ENCODE measurements at places on chromosomes 16 and 17. TPM values are rescaled to one million over a fixed set of nuclear protein-coding genes. Genes with fewer than 3 reads are reported as not detected.
A peak's percentile ranks its signal among the peaks of the same experiment; 100 is the strongest.

Gene SEPTIN12
- 11.5 TPM for total RNA-seq

Gene CACNG1
- total RNA-seq: not detected

Gene PLEKHG4
- total RNA-seq: 9.5 TPM

Gene LGALS9B
- total RNA-seq: not detected

Gene HSD3B7
- total RNA-seq: 5.3 TPM

Gene CCR7
- total RNA-seq: 0.51 TPM

Gene KLHL10
- not detected for total RNA-seq

Gene SOX8
- total RNA-seq: 4.3 TPM

Gene GRIN2C
- 0.74 TPM for total RNA-seq

Gene DHX58
- 0.41 TPM for total RNA-seq

Gene MMP25
- 5.4 TPM for total RNA-seq

Gene IRX6
- 0.82 TPM for total RNA-seq

Gene CLEC19A
- not detected for total RNA-seq

- DNase-seq: no peak
Measured at GRCh38 chr17:51147650-51148049, 5.7 kb upstream of the NME1 start.

DNA sequence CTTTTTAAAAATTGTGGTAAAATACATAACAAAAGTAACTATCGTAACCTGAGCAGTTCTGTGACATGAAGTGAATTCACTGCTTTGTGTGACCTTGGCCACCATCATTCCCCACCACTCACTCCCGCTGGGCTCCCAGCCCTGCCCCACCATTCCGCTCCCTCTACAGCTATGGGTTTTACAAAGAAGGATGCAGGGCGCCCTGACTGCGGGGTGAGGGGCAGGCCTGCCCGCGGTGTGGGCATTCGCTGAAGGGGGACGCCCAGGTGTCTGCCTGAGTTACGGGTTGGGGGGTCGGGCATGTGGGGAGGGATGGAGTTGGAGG is at the start of gene CEMP1:
Gene CEMP1 (minus strand): TSS at position 38 of the 325 bp plus-strand sequence. CDS start 335 bp downstream, outside the sequence.
- no peak for DNase-seq

- no peak for DNase-seq
Measured at GRCh38 chr16:46748775-46749705, 896 bp upstream of the MYLK3 start.

DNA sequence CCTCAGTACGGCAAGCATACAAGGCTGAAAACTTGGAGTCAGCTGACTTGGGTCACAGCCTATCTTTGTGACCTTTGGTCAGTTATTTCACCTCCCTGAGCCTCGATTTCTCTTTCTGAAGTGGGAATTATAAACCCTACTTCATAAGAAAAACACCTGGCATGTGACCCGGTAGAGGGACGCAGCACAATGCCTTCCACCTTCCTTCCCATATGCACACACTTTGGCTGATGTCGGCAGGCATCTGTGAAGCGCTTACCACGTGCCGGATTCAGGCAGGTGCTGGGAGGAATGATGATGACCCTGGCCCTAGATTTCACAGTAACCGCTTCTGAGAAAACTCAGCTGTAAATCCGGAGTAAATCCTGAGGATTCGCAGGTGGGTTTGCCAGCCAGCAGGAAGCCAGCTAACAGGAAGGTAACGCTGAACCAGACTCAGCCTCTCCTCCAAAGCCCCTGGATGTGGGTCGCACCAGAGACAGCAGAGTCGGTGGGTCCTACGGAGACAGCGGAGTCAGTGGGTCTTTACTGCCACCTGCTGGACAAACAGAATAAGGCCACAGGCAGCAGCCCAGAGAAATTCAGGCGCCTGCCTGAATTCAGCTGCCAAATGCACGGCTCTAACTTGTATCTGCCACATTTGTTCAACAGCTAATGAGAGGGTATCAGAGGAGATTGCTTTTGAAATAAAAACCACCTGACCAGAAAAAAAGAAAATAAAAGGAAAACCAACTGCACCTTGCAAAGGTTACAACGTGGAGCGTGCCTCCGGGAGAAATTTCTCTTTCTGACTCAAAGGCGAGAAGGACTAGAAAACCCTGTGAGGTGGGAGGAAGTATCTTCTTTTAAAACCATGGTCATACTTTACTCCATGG is 16.6 kb downstream of the COPRS start:
- peak; percentile 83 for DNase-seq

DNA sequence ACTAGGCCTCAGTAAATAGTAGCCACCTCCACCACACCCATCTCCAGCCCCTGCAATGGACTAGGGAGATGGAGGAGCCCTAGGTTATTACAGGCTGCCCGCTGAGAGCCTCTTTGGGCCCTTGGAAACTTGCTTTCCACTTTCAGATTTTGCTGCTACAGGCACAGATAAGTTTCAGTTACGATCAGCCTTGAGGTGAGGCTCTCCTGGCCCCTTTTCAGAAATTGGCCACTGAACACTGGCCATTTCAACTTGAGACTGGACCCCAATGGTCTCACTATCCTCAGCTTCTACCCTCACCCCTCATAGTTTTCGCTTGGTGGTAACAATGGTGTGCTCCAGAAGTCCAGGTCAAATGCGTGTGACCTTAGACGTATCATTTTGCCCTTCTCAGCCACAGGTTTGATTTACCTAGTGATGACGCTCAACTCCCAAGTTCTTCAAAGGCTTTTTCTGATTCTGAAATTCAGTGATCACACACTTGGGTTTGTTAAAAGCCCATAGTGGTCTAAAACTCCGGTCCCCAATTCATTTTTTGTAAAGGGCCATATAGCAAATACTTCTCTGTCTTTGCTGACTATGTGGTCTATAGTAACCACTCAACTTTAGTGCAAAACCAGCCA is 1.0 kb downstream of the PMM2 start:
- no peak for DNase-seq

DNA sequence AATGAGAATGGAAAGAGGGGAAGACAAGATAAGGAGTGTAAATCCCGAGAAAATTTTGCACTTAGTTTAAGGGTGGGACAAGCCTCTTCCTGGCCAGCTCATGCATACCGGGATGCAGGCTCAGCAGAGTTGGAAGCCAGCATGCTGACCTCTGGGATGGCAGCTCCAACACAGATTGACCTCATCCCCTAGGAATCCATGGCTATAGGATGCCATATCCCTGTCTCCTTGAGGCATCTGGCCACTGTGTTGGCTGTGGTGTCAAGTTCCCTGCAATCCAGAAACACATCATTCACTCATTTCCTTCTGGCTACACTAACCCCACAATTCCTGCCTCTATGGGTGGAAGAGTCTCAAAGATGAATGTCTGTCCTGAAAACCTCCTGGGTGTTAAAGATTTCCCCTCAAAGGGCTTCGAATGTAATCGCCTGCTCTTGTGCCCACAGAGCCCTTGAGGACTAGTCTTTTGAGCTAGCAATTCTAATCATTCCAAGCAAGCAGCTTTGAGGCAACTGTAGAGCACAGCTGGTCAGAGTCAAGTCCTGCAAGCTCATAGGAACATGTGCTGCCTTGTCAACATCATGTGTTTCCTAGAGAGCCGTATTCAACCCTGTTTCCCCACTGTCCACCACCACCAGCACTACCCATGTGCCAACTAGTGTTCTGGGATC is 141.4 kb downstream of the PMP22 start:
- DNase-seq: no peak

DNA sequence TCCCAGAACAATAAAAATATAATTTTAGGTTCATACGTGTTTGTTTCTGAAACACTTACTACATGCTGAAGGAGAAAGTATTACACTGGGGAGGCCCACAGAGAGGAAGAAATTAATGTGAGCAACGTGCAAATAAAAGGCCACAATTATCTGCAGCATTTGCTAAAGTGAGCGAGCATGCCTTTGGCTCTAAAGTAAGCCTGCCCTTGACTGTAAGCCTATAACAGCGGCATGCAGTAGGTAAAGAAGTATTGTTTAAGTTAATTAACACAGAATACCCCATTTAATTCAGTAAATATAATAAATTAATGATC is 13.2 kb upstream of the COTL1 start:
- no peak for DNase-seq

- no peak for DNase-seq
Measured at GRCh38 chr17:3810019-3810418, 9.0 kb upstream of the ITGAE start.

DNA sequence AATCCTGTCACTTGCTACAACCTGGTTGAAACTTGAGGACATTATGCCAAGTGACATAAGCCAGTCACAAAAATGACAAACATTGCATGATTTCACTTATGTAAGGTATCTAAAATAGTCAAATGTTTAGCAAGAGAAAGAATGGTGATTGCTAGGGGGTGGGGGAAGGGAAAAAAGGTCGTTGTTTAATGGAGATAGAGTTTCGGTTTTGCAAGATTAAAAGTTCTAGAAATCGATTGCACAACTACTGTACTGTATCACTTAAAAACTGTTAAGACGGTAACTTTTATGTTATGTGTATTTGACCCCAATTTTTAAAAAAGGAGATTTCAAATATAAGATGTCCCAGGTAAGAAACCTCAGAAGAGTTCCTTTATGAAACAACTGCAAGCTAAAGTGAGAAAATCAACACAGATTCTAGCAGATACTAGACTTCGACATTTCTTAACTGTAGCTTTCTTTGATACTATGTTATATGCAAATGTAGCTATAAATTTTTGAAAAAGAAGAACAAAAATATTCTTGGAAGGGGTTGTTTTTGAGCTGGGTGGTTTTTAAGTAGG is 5.9 kb downstream of the MEOX1 start:
- no peak for DNase-seq

DNA sequence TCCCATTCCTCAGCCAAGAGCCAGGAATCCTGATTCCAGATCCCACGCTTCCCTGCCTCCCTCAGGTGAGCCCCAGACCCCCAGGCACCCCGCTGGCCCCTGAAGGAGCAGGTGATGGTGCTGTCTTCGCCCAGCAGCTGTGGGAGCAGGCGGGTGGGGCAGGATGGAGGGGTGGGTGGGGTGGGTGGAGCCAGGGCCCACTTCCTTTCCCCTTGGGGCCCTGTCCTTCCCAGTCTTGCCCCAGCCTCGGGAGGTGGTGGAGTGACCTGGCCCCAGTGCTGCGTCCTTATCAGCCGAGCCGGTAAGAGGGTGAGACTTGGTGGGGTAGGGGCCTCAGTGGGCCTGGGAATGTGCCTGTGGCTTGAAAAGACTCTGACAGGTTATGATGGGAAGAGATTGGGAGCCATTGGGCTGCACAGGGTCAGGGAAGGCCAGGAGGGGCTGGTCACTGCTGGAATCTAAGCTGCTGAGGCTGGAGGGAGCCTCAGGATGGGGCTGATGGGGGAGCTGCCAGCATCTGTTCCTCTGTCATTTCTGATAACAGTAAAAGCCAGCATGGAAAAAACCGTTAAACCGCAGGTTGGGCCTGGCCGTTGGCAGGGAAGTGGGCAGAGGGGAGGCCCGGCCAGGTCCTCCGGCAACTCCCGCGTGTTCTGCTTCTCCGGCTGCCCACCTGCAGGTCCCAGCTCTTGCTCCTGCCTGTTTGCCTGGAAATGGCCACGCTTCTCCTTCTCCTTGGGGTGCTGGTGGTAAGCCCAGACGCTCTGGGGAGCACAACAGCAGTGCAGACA is at the start of gene SPN:
Gene SPN (plus strand): TSS at position 232 of the 791 bp plus-strand sequence. CDS start 482 bp downstream, at position 714.
- DNase-seq: no peak

GRCh38 chr17:34719569-34719968 is 140.2 kb downstream of the TMEM132E start:
- no peak for DNase-seq

DNA sequence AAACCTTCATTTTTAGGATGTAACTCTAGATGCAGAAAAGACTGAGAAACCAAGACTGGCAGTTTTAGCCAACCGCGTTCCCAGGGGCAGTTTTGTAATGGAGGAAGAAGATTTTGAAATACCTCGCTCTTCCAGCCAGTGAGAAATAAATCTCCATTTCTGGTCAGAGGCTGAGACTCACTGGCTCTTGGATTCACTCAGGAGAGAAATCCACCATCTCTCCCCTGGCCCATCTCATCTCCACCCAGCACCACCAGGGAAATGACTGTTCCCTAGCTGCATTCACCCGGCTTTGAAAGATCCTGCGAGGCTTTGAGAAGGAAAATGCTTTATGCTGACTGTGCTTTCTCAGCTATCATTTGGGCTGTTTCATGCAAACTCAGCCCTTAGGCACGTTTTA is 185.2 kb downstream of the SOX9 start:
- no peak for DNase-seq

DNA sequence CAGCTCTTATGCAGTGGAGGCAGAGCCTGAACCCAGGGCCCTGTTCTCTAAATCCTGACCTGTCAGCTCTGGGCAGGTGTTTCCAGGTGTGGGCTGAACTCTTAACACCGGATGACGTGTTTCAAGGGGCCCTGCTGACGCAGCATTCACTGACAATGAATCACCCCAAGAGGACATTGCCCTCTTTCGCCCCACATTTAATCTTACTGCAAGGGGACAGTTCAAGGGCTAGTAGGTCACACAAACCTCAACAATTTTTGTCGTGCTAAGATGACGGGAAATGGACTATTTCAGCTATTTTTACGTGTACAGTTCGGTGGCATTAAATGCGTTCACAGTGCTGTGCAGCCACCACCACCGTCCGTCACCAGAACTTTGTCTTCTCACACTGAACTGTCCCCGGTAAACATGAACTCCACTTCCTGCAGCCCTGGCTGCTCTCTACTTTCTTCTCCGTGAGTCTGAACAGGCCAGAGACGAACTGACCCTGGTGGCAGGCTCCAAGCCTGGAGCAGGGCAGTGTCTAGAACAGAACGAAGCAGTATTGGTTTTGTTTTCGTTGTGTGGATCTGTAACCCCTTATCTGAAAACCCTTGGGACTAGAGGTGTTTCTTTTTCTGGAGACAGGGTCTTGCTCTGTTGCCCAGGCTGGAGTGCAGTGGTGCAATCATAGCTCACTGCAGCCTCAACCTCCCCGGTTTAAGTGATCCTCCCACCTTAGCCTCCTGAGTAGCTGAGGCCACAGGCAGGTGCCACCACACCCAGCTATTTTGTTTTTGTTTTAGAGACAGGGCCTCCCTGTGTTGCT is 88.4 kb upstream of the CIBAR2 start:
- DNase-seq: no peak

DNA sequence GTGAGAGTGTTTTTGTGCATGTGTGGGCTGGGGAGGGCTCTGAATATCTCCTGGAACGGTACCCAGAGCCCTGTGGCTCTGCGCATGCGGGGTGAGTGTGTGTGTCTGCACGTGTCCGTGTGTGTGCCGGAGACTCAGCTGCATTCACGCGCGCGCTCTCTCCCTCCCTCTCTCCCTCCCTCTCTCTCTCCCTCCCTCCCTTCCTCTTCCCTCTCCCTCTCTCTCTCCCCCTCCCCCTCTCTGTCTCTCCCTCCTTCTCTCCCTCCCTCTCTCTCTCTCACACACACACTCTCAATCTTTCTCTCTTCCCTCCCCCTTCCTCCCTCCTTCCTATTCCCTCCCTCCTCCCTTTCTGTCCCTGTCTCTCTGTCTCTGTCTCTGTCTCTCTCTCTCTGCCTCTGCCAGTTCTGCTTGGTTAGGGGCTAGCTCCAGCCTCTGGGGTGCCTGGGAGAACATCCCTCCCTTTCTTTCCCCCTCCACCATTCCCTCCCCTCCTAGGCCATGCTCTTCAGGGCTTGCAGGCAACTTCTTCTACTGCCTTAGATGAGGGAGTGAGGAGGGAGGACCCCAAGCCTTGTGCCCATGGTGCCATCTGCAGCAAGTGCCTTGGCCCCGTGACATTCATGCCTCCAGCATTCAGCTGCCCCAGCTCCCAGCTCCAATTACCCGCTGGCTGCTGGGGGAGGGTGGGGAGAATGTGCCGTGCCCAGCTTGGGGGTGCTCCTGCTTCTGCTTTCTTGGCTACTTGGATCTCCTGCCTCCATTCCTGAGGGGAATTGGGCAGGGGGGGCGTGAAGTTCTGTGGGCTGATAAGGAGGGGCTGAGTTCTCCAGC is 6.4 kb downstream of the THRA start:
- no peak for DNase-seq

- DNase-seq: no peak
Measured at GRCh38 chr17:13395862-13396261, 205.9 kb downstream of the HS3ST3A1 start.

GRCh38 chr17:34299956-34300577 is 14.5 kb downstream of the CCL11 start:
- no peak for DNase-seq

GRCh38 chr16:62135911-62136310 is 99.7 kb upstream of the CDH8 start:
- DNase-seq: no peak

All from endothelial cell (in vitro differentiated cells).